Gastrocnemius medialis (tissue), 4 donors: ENCODE measurements at places on chromosomes 7 and 10.

- no peak for DNase-seq
Observed at GRCh38 chr7:27151341-27151930, 947 bp downstream of the HOXA3 start.

DNA sequence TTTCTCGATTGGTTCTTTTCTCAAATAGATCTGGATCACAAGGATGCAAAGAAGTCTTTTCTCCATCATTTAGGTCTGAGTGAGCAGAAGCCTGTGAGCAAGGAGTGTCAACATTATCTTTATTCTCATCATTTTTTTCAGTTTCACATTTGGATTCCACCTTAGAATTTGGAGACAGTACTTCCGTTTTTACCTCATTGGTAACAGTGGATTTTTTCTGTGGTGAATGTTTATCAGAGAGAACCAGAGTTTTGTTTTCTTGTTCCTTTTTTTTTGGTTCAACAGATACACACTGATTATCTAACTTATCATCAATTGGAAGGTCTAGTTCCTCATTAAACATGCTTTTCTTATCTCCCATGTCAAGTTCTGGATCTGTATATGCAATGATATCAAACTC, 151.3 kb downstream of the GALNT11 start:
- DNase-seq, result no peak

DNA sequence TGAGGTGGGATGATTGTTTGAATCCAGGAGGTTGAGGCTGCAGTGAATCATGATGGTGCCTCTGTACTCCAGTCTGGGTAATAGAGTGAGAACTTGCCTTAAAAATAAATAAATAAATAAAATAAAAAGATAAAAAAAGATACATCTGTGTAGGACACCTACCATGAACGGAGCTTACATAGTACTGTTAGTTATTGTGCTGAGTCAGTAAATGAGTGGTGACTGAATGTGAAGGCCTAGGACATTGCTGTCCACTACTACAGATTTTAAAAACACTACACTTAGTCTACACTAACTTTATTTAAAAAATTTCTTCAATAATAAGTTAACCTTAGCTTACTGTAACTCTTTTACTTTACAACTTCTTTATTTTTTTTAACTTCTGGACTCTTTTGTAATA, 106.7 kb upstream of the ETV1 start:
- DNase-seq, result no peak

DNA sequence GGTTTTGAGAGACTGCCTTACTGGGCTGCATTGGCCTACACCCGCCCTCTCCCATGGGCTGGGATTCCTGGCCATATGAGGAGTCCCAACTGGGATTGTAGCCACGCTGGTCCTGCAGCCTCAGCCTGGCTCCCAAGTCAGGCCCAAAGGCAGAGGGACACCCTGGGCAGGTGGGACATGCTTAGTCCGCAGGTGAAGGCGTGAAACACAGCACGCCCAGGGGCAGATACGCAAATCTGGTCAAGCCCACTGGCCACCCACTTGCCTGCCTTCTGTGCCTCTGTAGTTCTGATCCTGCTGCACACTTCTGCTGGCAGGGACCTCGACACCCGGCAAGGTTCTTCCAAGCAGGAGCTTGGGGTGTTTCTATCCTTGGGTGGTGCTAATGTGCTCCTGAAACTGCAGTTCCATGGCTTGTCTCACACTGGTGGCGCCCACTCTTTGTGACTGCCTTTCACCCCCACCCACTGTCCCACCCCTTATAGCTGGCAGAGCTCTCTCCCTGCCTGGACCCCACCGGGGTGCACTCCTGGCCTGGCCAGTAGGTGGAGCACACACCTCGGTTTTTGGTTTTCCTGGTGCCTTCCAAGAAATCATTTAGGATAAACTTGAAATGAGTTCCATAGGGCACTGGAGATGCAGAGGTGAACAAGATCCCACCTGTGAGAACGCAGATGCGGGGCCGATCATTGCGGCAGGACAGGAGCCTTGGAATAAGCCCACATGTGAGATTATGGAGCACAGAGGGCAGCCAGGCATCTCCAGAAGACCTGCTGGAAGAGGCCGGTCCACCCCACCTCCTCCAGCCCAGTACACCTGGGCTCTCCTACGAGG, 47.9 kb downstream of the MKI67 start:
- DNase-seq, result no peak

DNA sequence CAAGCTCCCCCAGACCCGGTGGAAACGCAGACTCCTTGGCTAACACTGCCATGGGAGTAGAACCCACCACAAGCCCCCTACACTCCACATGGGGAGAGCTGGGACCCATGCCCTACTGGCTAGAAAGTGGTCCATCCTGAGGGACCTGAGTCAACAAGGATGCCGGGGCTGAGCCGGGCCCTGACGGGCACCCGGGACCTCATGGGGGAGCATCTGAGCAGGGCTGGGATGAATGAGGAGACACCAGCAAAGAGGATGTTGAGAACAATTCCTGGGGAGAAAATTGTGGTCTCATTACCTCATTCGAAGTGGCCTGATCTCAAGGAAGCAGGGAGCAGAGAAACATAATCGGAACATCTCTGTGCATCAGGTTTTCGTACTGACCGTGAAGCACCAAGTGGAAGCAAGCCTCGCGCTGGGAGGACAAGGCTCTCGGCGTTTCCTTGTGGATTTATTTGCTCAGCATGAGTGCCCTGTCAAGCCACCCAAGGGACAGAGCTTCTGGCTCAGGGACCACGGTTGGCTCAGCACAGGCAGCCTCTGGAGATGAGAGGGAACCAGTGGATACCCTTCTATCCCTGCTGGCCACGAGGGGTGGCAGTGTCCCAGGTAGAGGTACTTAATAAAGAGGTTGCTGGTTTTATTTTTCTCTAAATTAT, 132.2 kb upstream of the FAM20C start:
- DNase-seq, result no peak

DNA sequence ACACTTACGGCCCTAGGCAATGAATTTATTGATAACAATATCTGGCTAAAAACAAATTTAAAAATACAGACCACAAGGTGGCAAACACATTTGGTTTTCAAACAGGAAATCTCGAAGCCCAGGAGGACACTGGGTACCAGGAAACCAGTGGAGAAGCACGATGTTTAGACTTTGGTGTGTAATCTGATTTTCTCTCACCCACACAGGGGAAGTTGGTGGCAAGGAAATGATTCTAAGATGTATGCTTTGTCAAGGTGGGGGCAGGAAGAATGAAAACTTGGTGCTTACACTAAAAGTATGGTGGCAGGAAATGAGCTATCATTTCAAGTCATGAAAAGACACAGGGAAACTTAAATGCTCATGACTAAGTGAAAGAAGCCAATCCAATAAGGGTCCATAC, 113.2 kb upstream of the ANKRD1 start:
- no peak for DNase-seq

- DNase-seq, result peak; percentile 20
Observed at GRCh38 chr7:92633211-92633906, 43.2 kb upstream of the FAM133B start.

- no peak for DNase-seq
Observed at GRCh38 chr7:46675456-46675855, 754.4 kb upstream of the IGFBP3 start.

DNA sequence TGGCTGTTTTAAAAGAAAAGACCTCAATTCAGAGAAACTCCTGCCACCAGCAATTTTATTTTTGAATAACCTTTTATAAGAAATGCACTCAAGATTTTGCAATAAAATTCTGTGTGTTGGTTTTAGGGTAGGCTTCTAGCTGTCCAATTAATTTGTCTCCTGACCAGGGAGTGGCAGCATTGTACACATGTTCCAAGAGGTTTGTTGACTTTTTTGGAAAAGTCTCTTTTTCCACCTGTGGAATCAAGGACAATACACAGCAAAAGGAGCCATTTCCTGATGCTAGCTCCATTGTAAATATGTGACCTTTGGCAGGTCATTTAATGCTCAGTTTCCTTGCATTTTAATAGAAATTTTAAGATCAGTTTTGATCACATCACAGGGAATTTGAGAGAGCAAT, 1.8 kb downstream of the GIMAP5 start:
- DNase-seq, result no peak

DNA sequence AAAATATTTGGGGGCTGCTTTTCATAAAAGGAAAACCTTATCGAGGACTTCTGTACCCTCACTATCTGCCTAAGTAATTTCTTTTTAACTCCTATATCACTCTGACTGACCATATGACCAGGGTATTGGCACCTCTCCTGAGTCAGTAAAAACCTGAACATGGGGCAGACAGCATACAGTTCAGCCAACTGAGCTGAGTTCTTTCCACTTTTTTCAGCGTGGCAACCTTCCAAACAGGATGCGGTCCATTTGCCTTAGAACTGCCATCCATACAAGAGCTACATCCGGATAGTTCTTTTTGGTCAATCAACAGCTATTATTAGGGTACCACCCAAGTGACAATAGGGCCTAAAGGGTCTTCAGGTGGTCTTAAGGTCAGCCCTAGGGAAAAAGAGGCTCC, 122.6 kb downstream of the MARCHF5 start:
- DNase-seq, result no peak

DNA sequence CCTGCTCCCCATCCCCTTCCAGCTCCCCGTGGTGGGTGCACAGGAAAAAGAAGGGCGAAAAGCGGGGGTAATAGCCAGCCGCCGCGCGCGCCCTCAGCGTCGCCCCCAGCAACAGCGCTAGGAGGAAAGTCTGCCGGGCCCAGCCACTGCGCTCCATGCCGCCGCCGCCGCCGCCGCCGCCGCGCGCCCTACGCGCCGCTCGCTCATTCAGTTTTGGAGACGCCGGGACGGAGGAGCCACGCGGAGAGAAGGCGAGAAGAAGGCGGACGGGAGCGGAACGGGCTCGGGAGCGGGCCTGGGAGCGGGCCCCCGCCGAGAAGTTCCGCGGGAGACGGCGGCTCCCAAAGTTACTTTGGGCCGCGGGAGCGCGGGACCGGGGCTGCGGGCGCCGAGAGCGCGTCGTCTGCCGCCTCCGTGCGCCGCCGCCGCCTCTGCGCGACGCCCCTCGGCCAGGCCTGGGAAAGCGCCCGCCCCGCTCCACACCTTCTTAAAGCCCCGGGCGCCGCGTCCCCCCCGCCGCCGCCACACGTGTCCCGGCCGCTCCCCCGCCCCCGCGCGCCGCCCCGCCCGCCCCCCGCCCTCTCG, at the start of gene RELN:
TSS of gene RELN (minus strand) at position 459 of the 585 bp plus-strand sequence. CDS start at position 157, 302 bp downstream.
- no peak for DNase-seq
